ENCODE measurements at places on chromosomes 5 and 9.

GRCh38 chr5:40976041-40976440, 66.7 kb downstream of the C7 start:
- DNase-seq = no peak

DNA sequence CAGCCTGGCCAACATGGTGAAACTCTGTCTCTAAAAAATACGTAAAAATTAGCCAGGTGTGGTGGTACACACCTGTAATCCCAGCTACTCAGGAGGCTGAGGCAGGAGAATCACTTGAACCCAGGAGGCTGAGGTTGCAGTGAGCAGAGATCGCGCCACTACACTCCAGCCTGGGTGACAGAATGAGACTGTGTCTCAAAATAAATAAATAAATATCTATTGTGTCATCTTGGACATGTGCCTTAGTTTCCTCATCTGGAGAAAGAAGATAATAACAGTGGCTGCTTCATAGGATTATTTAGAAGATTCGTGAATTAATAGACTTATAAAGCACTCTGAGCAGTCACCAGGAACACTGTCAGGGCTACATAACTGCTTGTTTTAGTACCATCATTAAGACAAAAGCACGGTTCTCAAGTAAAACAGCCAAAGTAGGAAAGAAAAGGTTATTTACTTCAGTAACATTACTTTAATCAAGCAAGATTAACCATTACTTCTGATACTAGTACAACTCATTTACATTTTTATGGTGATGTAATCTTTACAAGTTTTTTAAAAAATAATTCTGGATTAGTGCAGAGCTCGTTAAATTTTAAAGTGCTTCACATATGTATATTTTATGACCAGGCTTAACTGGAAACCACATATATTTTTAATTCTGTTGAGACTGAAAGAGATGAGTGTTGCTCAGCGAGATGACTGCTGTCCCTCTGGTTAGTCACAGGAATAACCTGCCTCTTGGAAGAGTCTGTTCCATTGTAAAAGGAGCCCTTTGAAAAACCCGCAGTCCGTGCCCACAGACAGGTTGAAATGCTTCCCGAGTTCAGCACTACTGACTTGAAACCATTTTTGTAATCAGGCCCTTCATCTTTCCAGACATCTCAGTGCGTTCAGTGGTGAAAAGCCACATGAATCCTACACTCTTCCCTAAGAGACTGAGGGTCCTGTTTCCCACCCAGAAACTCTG, 36.7 kb downstream of the ANKH start:
- DNase-seq = no peak

- no peak for DNase-seq
These were observed 31.5 kb upstream of the MVB12B start for GRCh38 chr9:126295082-126295477.

- DNase-seq = no peak
These were observed 144.7 kb upstream of the LRRTM2 start for GRCh38 chr5:139019880-139020279.

DNA sequence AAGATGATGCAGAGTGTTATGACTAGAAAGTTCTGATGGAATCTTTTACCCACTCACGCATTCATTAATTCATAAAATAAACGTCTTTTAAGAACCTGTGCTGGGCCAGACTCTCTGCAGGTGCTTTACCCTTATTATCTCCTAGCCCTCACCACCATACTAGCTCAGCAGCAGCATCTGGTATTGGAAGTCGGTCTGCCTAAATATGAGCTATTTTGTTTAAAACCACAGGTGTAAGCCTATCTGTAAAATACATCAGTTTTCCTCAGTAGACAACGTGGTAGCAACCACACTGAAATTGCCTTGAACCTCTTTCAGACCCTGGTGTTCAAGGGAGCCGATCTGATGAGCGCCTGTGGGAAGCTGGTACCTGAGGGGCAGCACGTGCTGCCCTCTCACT, 69.4 kb downstream of the PPIC start:
- no peak for DNase-seq

- no peak for DNase-seq
These were observed 1241.5 kb upstream of the WWC1 start for GRCh38 chr5:167049771-167050567.

GRCh38 chr5:4532705-4533080, 607.4 kb upstream of the ADAMTS16 start:
- DNase-seq = no peak

GRCh38 chr5:57505272-57506200, 22.9 kb upstream of the ACTBL2 start:
- DNase-seq = no peak
